ENCODE measurements at places on chromosomes 12 and 14. TPM values are rescaled to one million over a fixed set of nuclear protein-coding genes. Genes with fewer than 3 reads are reported as not detected.

The CCDC177 gene
- total RNA-seq = not detected

DNA sequence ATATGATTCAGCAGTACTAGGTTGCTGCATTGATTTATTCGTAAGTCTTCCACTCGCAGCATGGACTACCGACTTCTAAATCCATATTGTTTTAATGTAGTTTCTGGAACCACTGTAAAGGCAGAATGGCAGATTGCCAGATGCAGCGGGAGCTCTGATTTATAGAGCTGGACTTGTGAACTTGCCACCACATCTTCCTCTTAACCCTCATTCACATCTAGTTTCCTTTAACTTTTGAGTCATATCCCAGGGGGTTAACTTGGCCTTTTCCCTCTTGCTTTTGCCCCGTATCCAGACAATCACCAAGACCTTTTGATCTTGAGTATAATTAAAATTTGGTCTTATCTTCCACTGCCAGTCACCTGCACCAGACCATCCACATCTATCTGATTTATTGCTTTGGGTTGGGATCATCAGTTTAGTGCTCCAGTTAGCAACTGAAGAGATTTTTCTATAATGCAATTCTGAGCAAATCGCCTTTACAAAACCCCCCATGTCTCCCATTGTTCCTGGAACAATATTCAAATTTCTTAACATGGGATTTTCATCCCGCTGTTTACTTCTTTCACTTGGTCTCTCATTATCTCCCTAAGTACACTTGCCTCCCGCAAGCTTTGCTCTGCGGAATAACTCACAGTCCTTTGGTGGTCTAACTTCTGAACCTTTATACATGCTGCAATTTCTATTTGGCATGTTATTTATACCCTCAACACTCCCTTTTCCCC lies 130.5 kb downstream of the ACSS3 start:
- no peaks in the 10 kb centered on the region for H3K4me1 ChIP-seq
- DNase-seq = no peak
- H3K27ac ChIP-seq = no peak overlapping the region
- H3K27me3 ChIP-seq = no peaks in the 10 kb centered on the region
- H3K36me3 ChIP-seq = no peaks in the 10 kb centered on the region

The ASPG gene
- not detected for total RNA-seq

The TAS2R20 gene
- total RNA-seq = 1.4 TPM

The C1S gene
- 2.4 TPM for total RNA-seq

The TBX5 gene
- not detected for total RNA-seq

- H3K4me1 ChIP-seq = peaks cover 76% of the 10 kb centered on the region
- no peak overlapping the region for H3K4me3 ChIP-seq
- peak overlapping the region; percentile 15 for H3K27ac ChIP-seq
- H3K27me3 ChIP-seq = no peaks in the 10 kb centered on the region
Measured at GRCh38 chr14:52738409-52738808, 8.4 kb downstream of the STYX start.

GRCh38 chr12:77377116-77377515 lies 311.7 kb upstream of the E2F7 start:
- H3K36me3 ChIP-seq = no peaks in the 10 kb centered on the region
- H3K27ac ChIP-seq = no peak overlapping the region
- H3K4me1 ChIP-seq = no peaks in the 10 kb centered on the region
- no peak overlapping the region for H3K4me3 ChIP-seq
- no peaks in the 10 kb centered on the region for H3K27me3 ChIP-seq

Data from activated CD4-positive, alpha-beta T cell treated with anti-CD3 and anti-CD28 coated beads for 36 hours (primary cell).